ENCODE measurements at places on chromosomes 2 and 18. TPM values are rescaled to one million over a fixed set of nuclear protein-coding genes. Genes with fewer than 3 reads are reported as not detected.

SLC20A1 gene
- 111 TPM for total RNA-seq

RIT2 gene
- total RNA-seq, result not detected

KCNE4 gene
- not detected for total RNA-seq

IKZF2 gene
- 8.3 TPM for total RNA-seq

DSG2 gene
- total RNA-seq, result 0.15 TPM

MC4R gene
- not detected for total RNA-seq

GIGYF2 gene
- total RNA-seq, result 49.9 TPM

CNRIP1 gene
- not detected for total RNA-seq

ABCG8 gene
- total RNA-seq, result not detected

MEP1B gene
- not detected for total RNA-seq

MC5R gene
- total RNA-seq, result not detected

PROKR1 gene
- total RNA-seq, result 0.08 TPM

WDPCP gene
- total RNA-seq, result 7.8 TPM

MYOM1 gene
- total RNA-seq, result 0.59 TPM

CTAGE1 gene
- not detected for total RNA-seq

COL4A3 gene
- total RNA-seq, result not detected

TRIM43 gene
- total RNA-seq, result not detected

SKA1 gene
- 32.1 TPM for total RNA-seq

INPP5D gene
- 43.1 TPM for total RNA-seq

CCL20 gene
- 5.7 TPM for total RNA-seq

SERPINB2 gene
- not detected for total RNA-seq

SLC4A1AP gene
- 28.7 TPM for total RNA-seq

COBLL1 gene
- total RNA-seq, result not detected

DES gene
- total RNA-seq, result not detected

POTEE gene
- 0.34 TPM for total RNA-seq

AGFG1 gene
- total RNA-seq, result 148 TPM

SPP2 gene
- total RNA-seq, result not detected

PPM1G gene
- total RNA-seq, result 181 TPM

RNU2-63P gene
- total RNA-seq, result 21.4 TPM

DUSP28 gene
- 6.2 TPM for total RNA-seq

TMEM237 gene
- 19.8 TPM for total RNA-seq

RESP18 gene
- not detected for total RNA-seq

LDAH gene
- total RNA-seq, result 28.8 TPM

SERPINB10 gene
- not detected for total RNA-seq

MBD1 gene
- 84.5 TPM for total RNA-seq

MPP4 gene
- total RNA-seq, result not detected

HOXD12 gene
- not detected for total RNA-seq

FZD7 gene
- total RNA-seq, result 0.46 TPM

FEV gene
- total RNA-seq, result not detected

LIMS4 gene
- total RNA-seq, result 0.78 TPM

SERPINB13 gene
- total RNA-seq, result not detected

SALL3 gene
- 0.02 TPM for total RNA-seq

IL36RN gene
- total RNA-seq, result not detected

CLHC1 gene
- total RNA-seq, result 8.6 TPM

TBR1 gene
- not detected for total RNA-seq

MAP3K20 gene
- 11.3 TPM for total RNA-seq

ADGRF3 gene
- total RNA-seq, result 3.9 TPM

HOXD13 gene
- not detected for total RNA-seq

FER1L5 gene
- total RNA-seq, result not detected

C2orf15 gene
- total RNA-seq, result 0.82 TPM

IL1RL1 gene
- 0.48 TPM for total RNA-seq

UCN gene
- total RNA-seq, result 1.1 TPM

CNGA3 gene
- not detected for total RNA-seq

All from activated CD8-positive, alpha-beta memory T cell treated with anti-CD3 and anti-CD28 coated beads for 36 hours (primary cell).